ENCODE measurements at places on chromosomes 3 and 15. TPM values are rescaled to one million over a fixed set of nuclear protein-coding genes. Genes with fewer than 3 reads are reported as not detected.

Gene TMEM207
- not detected for total RNA-seq

Gene SGO1
- total RNA-seq: 0.57 TPM

Gene PYGO1
- 8.6 TPM for total RNA-seq

Gene A4GNT
- not detected for total RNA-seq

Gene CAMK2N2
- total RNA-seq: 0.14 TPM

Gene CPB1
- not detected for total RNA-seq

Gene CCRL2
- 0.09 TPM for total RNA-seq

Gene VIPR1
- total RNA-seq: not detected

Gene FAM162A
- 19.1 TPM for total RNA-seq

Gene PLSCR2
- total RNA-seq: not detected

Gene UNC13C
- total RNA-seq: not detected

Gene GABRR3
- total RNA-seq: 0.09 TPM

Gene ACP3
- 1.3 TPM for total RNA-seq

Gene ATP13A4
- total RNA-seq: 0.18 TPM

Gene C3orf49
- total RNA-seq: not detected

Gene RAB6B
- 0.37 TPM for total RNA-seq

Gene RYR3
- 0.09 TPM for total RNA-seq

Gene TTLL13
- total RNA-seq: 0.14 TPM

Gene NTRK3
- 0.28 TPM for total RNA-seq

Gene OXTR
- 0.57 TPM for total RNA-seq

Gene RARRES1
- 166 TPM for total RNA-seq

Gene GMNC
- not detected for total RNA-seq

Gene SEMA7A
- 3.8 TPM for total RNA-seq

Gene COL6A6
- total RNA-seq: 1.2 TPM

Gene KY
- 0.28 TPM for total RNA-seq

Gene GOLGA6L4
- total RNA-seq: 0.37 TPM

Gene IQCF6
- total RNA-seq: not detected

Gene HTR3E
- not detected for total RNA-seq

Gene PATL2
- total RNA-seq: 0.43 TPM

Gene NAA50
- 194 TPM for total RNA-seq

Gene EPM2AIP1
- 12.9 TPM for total RNA-seq

Gene C2CD4A
- total RNA-seq: not detected

Gene GOLGA8N
- total RNA-seq: 4.4 TPM

Gene DNAJA4
- total RNA-seq: 3.5 TPM

Gene ATP13A5
- total RNA-seq: not detected

Gene TGM4
- not detected for total RNA-seq

Gene MNS1
- 1.1 TPM for total RNA-seq

Gene LTF
- total RNA-seq: 0.14 TPM

Gene IL17RD
- 1.1 TPM for total RNA-seq

Gene MLH1
- total RNA-seq: 43.8 TPM

Measured in smooth muscle cell of bladder (primary cell).